Dermis blood vessel endothelial cell (primary cell): ENCODE measurements at places on chromosomes 12 and 14. TPM values are rescaled to one million over a fixed set of nuclear protein-coding genes. Genes with fewer than 3 reads are reported as not detected.

The STAC3 gene
- 0.65 TPM in 1 of 2 replicates, not detected in the other for total RNA-seq

The RNASE1 gene
- total RNA-seq: 28.6 and 64.0 TPM in 2 replicates

The RNU4-1 gene
- under 0.01 TPM in 2 replicates for total RNA-seq

The TMEM19 gene
- total RNA-seq: 37.1 and 55.9 TPM in 2 replicates

DNA sequence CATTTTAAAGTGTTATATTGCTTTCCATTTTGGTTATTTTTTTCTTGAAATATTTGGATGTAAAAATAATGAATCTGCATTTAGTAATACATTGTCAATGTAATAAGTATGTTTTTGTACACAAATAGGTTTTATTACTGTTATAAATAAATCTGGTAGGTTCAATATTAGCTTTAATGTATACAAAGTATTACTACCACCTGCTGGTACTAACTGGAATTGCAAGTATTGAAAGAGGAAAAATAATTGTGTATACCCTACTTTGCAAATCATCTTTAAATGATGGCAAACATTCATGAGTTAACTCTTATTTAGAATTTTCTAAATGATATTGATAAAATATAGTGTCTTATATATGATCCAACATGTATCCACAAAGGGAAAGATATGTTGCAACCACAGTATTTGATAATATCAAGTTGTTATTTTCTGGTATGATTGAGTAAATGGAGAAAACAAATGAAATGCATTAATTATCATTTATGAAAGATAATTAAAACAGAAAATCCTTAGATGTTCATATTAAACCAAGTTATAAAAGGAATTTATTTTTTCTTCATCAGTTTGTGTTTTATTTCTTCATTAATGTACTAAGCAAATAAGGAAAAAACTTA, 3.2 kb downstream of the OR4K2 start:
- peak; percentile 7 for DNase-seq

DNA sequence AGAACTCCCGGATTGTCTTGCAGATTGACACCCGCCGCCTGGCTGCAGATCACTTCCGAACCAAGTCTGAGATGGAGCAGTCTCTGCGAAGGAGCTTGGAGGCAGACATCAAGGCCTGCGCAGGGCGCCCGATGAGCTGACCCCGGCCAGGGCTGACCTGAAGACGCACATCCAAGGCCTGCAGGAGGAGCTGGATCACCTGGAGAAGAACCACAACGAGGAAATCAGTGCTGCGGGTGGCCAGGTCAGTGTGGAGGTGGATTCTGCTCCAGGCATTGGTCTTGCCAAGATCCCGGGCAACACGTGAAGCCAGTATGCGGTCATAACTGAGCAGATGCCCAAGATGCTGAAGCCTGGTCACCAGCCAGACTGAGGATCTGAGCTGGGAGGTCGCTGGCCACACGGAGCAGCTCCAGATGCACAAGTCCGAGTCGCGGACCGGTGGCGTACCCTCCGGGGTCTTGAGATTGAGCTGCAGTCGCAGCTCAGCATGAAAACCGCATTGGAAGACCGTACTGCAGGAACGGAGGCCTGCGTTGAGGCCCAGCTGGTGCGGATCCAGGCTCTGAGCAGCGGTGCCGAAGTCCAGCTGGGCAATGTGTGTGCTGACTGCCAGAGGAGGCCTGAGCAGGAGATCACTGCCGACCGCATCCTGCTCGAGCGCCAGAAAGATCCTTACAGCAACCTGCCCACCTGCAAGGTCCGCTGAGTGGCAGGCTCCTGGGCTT, 12.4 kb upstream of the A2M start:
- no peak for DNase-seq

GRCh38 chr14:23613242-23614070, 22.7 kb upstream of the DHRS2 start:
- DNase-seq: no peak

DNA sequence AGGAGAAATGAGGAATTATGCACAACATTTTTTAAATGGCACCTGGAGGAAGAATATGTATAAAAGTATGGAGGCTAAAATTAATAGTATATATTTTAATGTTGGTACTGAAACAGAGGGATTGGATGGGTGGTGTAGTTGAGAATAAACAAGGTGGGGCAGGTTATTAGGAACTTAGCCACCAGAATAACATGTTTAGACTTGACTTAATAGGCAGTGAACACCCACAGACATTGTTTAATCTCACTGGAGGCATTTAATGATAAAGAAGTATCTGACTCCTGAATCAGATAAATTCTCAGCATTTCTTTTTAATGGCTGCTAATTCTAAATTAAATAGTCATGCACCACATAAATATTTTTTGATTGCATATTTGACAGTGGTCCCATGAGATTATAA, 139.7 kb downstream of the CNTN1 start:
- DNase-seq: no peak

DNA sequence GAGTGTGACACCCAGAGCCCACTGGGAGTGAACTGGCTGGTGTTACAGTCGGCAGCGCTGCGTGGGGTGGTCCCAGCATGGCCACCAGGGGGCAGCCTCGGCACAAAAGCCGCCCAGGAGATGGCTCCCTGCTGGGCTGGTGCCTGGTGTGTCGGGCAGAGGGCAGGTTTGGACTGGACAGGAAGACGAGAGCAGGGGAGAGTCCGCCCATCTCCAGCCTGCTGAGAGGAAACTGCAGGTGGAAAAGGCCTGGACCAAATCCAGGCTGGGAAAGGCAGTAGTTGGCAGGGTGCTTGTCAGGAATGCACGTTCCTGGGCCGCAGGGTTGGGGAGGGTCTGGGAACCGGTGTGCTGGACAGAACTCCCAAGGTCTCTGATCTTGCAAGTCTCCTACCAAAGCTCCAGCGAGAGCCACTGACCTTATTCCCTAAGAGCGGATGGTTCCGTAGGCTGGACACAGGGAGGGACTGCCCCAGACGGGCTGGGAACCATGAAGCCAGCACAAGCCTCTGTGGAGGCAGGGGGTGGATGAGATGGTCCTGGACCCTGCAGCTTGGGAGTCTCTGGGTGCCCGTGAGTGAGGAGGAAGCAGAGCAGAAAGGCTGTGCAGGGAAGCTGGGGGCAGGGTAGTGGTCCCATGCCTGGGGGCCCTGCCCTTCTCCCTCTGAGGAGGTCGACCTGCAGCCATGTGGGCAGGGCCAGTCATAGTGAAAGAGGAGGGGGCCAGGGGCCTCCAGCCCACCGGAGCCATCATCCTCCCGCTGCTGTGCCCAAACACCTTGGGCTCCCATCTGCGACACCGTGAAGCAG, 1.8 kb downstream of the AHNAK2 start:
- peak; percentile 89 for DNase-seq

DNA sequence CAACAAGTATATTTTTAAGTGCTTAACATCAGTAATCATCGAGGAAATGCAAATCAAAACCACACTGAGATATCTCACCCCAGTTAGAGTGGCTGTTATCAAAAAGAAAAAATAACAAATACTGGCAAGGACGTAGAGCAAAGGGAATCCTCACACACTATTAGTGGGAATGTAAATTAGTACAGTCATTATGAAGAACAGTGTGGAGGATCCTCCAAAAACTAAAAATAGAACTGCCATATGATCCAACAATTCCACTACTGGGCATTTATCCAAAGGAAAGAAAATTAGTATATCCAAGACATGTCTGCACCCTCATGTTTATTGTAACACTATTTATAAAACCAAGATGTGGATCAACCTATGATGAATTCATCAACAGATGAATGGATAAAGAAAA, 149.0 kb upstream of the PWP1 start:
- no peak for DNase-seq

DNA sequence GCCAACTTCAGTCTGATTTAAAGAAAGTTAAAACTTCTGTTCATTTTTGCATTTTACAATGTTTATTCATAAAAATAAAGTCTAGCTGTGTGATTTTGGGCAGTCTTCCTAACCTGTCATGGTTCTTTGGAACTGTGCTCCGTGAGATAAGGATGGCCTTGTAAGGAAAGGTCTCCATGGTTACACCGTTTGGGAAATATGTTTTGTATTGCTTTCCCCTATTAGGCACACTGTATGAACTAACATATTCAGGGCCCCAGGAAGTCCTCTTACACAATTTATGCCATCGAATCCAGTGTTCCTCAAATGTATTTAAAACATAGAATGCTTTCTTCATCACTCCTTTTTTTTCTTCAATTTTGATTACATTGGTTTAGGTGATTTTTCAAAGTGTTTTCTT, 54.5 kb downstream of the APAF1 start:
- DNase-seq: no peak

DNA sequence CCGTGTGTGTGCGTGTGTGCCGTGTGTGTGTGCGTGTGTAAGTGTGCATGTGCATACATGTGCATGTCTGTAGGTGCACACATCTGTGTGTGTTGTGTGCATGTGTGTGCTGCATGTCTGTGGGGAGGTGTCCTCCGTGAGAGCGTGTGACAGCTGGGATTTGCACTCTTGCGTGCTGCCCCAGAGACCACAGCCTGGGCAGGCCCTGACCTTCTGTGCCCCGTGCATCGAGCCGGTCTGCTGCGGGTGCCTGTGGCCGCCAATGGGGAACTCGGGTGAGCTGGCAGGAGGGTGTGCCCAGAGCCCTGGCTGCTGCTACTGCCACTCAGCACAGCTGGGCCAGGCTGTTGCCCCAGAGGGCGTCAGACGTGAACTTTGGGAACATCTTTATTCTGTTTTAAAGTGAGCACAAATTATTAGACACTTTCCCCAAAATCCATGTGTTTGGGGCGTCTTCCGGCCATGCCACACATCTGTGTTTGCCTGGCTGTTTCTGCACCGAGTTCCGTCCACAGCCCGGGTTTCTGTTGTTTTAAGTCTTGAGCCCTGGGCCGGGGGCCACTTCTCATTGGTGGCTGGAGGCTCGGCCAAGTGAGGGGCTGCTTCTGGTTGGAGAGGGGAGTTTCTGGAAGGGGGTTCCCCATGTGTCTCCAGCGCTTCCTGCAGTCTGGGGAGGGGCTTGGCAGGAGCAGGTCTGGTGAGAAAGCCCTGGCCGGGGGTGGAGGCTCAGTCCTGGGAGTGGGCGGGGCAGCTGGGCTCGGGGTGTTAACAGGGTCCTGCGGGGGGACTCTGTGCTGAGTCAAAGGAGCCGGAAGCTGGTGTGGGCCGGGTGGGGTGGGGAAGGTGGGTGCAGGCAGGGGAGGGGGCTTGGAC, 7.6 kb downstream of the CEP170B start:
- DNase-seq: no peak

- DNase-seq: peak; percentile 15
Observed at GRCh38 chr14:74852922-74853530, 22.9 kb downstream of the PROX2 start.

DNA sequence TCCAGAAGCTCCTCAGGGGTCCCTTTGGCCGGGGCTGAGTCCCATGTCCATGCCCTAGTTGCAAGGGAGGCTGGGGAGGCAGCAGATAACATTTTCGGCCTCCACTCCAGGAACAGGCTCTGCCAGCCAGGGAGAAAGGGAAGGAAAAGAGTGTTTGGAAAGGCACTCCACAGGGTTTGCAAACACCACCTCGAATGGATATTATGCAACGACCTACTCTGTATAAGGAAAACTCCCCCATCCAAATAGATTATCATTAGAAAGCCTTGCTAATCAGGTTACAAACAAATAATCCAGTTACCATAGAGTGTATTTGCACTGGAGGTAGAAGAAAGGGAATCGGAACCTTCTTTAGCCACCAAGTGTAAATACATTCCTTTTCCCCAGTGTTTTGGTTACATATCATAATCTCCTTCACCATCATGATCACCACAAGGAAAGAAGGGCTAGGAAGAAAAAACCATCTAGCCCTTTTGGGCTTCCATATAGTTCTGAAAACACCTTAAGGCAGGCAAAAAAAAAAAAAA, 40.4 kb downstream of the TMCC3 start:
- DNase-seq: no peak

DNA sequence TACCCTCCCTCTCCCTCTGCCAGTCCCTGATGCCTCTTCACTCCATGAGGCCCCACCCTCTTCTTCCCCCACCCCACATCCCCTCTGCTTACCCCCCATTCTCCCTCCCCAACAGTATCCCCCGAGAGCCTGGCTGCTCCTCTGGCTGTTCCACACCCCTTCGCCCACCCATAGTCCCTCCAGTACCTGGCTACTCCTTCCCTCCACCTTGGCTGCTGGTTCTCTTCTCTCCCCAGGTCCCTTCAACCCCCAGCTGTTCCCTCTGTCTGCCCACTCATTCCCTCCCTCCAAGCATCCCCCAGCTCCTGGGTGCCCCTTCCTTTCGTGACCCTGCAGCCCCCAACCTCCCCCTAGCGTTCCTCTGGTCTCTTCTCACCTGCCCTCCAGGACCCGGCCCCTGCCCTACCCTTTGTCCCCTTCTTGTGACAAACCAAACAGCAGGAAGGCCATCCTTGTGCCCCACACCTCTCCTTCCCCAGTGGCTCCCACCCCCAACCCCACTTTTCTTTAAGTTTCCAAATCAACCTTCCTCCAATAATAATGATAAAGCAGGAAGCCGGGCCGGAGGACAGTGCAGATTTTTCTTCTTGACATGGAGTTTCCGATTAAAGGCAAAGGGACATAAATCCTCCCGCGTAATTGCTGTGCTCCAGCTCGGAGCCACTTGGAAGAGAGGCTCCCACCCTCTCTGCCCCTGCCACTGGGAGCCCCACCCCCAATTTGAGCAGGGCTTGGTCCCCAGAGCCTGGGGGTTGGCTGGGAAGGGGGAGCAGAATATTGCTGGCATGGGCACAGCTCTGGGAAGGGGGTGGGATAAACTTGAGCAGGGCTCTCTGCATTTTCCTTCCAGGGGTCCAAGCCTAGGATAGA, 40.0 kb downstream of the SMUG1 start:
- no peak for DNase-seq

- peak; percentile 25 for DNase-seq
Observed at GRCh38 chr12:59934486-59934885, 338.7 kb downstream of the SLC16A7 start.

- no peak for DNase-seq
Observed at GRCh38 chr12:25320123-25321006, 69.6 kb upstream of the KRAS start.

GRCh38 chr14:77967110-77967509, 167.2 kb downstream of the ADCK1 start:
- DNase-seq: no peak

GRCh38 chr12:51004504-51004903, 21.7 kb downstream of the SLC11A2 start:
- no peak for DNase-seq

DNA sequence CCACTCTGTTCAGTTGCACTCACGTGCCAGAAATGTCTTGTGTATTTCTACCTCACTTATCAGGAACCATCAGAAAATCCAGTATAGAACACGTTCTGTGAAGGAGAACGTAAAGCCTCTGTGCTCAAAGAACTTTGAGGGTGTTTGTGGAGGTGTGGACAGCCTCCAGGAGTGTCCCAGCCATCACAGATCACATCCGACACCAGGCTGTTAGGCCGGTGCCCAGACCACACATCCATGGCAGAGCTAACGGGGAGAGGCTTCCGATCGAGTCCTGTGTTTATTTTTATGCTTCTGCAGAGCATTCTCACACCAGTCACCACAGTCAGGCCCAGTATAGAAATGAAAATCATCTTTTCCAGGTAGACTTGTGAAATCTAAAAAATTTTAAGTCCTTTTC, 53.6 kb downstream of the TPCN1 start:
- no peak for DNase-seq

DNA sequence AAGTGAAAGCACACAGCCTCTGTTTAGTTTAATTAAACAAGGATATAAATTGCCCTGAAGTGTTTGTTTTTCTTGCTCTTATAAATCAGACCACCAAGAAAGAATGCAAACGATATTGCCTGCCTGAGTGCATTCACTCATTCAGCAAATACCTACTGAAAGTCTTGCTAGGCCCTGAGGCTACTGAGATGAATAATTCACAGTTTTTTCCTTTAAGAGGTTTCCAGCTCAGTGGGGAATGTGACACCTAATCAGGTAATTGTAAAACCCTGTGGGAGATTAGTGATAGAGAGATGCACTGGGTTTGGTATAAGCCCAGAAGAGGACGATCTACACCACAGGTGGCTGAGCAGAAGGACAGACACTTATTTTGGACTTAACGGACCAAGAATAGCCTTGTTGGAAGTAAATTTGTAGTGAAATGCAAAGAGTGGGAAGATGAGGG, 151.4 kb downstream of the SLC35F4 start:
- DNase-seq: no peak
